ENCODE measurements at places on chromosomes 5 and 9.

GRCh38 chr9:104091708-104092107 is 2.4 kb upstream of the SMC2 start:
- no peak for DNase-seq

DNA sequence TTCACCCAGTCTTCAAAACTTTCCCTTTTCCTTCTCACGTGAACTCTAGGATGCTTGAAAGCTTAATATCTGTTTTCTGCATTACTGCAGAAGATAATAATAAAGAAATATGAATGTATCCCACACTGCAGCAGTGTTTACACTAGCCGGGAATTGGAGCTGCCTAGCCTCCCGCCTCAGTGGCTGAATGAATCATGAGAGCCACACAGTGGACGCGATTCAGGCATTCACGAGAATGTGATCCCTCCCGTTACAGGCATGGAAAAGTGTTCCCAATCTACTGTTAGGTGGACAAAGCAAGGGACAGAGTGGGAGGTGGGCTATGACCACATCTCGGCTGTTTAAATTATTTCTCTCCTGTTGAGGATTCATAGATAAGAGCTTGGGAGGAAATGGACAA is 69.4 kb upstream of the CTSL start:
- no peak for DNase-seq

DNA sequence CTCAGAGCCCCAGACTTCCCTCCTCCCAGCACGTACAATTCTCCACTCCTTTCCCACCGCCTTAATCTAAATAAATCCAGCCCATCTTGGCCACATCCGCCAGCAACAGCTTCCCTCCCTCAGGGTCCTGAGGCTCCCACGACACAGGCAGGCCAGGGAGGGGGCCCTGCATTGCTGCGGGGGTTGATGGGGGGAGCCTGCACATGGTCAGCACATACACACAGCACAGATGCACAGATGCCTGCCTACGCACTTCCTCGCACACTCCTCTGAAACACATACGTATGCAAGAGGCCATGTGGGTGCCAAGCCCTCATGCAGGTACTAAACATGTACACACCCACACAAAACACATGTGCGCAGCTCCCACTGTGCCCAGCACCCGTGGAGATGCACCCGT is 14.8 kb downstream of the PDGFRB start:
- no peak for DNase-seq

DNA sequence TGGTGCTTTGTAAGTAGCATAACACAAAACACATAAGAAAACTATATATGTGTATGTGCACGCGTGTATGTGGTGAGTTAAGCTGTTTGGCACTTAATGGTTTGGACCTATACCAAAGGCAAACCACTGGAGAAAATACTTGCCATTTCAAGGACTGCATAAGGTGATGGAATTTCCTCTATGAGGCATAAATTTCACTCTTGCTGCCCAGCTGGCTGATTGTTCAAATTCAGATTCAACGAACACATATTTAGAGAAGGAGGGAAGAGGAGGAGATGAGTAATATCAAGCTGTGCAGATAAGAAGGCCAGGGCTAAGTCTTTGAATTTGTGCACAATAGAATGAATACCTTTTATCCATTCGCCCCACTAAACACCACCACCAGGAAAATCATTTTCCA is 470.6 kb upstream of the MPDZ start:
- DNase-seq: no peak

GRCh38 chr9:136849038-136849959 is at the start of gene PHPT1:
Gene PHPT1, plus strand, starts transcription at chr9:136849409. Its CDS starts 22 bp downstream, at chr9:136849431.
- peak; percentile 99 for DNase-seq

- no peak for DNase-seq
Observed at GRCh38 chr5:9558319-9558965, 12.6 kb upstream of the SEMA5A start.

GRCh38 chr9:129880654-129881546 is 45.6 kb downstream of the USP20 start:
- peak; percentile 66 for DNase-seq

GRCh38 chr5:39426746-39427105 is 1.9 kb upstream of the DAB2 start:
- no peak for DNase-seq

DNA sequence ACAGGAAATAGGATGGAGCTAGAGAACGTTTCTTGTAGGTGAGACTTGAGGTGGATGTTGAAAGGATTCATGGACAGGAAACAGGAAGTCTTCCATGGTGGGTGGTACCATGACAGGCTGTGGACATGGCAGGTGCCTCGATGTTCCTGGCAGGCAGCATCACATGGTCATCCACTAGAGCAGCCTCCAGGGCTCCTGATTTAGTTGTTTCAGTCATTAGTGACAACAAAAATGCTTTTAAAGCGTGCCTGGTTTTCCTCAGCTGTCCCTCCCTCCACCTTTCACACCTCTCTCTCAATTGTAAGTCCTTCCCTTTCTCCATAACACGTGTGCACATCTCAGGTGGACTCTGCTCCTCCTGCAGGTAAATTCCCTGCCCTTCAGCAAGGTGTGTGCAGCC is 25.2 kb upstream of the ASPN start:
- DNase-seq: no peak

- no peak for DNase-seq
Observed at GRCh38 chr9:108130905-108131304, 641.3 kb upstream of the KLF4 start.

DNA sequence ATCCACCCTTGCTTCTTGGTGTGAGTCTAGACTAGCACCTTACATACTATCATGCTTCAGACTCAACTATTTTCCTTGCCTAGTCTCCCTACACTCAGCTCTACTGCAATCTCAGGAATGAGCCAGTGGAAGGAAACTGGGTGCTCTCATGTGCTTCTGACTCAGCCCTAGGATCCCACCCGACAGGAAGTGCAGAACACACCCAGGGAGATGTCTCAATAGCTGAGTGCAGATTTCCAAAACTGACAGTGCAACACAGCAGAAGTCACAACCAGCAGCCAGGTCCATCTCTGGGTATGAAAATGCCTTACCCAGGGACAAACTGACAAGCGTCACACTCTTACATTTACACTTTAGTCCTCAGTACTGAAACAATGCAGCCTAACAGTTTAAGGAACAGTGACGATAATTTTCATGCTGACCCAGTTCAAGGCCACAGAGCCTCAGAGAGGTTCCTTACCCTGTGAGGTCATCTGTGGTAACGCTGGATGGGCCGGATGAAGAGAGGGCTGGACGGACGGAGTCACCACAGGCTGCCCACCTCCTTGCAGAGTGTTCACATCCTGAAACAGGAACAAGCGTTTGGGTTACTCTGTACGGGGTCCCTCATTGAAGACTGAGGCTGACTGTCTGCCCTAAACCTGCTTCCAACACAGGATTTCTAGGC is 33.0 kb downstream of the FKBP15 start:
- DNase-seq: no peak

GRCh38 chr9:125564631-125565030 is 142.4 kb downstream of the MAPKAP1 start:
- no peak for DNase-seq
